Adrenal gland (tissue), 19 donors: ENCODE measurements at places on chromosomes 7 and 10. TPM values are rescaled to one million over a fixed set of nuclear protein-coding genes. Genes with fewer than 3 reads are reported as not detected.

DNA sequence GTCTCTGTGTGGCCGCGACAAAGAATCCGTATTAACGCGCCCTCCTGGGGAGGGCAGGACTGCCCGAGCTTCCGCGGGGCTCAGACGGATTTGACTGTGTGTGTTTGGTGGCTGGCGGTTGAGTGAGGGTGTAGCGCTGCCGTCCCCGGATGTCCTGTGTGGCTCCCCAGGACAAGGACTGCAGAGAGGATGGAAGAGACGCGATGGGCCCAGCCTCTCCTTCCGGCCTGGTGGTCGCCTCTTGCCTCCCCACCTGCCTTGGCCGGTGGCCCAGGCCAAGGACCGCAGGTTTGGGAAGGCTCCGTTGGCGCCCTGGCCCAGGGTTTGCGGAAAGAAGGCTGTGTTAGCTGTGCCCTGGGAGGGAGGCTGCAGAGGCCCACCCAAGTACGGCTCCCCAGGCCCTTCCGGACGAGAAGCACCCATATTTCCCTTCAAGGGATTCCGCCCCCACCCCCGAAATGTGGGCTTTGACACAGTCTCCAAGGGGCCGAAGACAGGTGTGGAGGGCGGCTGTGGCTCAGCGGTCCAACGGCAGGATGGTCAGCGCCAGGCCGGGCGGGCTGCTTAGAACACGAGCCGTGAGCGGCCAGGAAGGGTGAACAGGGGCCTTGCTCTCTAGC, 2.3 kb downstream of the UNCX start:
- no peak for DNase-seq

DNA sequence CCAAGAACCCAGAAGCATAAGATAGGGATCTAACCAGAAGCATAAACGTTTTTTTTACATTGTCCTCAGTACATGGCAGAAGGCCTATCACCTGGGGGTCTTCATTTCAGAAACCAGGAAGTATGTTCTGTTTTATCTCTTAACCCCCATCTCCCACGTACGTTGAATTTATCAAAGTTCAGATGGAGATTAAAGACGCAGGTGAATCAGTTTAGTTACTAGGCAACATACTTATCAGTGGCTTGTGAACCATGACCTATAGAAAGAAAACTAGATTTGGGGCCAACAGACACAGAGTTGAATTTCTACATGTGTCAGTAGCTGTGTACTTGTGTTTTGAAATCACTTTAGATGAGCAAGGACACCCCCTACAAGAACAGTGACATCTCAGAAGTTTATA, 122.7 kb downstream of the GPR158 start:
- DNase-seq = no peak

The SLC39A12 gene
- 0.20 TPM for total RNA-seq

The HABP2 gene
- not detected for total RNA-seq

DNA sequence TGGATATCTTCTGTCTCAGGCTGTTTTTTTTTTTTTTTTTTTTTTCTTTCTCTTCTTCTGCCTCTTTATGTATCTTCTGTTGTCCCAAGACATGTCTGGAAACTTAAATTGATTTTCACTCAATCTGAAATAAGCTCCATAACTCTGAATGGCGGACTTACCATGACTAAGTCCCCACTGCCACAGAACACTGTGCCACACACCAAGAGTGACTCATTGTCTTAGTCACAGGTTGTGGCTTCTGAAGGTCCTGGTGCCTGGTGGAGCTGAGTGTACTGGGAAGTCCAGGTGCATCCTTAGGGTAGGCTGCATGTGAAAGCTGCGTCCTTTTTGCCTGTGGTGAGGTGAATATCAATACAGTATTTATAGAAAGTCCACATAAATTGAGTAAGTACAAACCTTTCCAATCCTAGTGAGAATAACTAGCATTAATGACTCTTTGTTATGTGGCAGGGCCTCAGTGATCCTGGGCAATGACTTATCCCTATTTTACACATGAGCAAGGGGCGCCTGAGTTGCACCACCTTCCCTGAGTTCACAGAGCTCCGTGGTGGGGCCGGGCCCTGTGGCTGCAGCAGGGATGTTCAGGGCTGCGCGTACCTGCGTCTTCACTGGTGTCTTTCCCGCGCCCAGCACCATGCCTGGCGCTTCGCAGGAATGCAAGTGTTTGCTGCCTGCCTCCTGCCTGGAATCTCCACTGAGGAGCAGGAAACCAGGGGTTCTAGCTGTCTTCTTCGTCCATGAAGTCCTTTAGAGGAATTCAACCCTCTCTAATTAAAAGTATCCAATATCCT, 4.3 kb downstream of the PFKP start:
- DNase-seq = peak; percentile 35

DNA sequence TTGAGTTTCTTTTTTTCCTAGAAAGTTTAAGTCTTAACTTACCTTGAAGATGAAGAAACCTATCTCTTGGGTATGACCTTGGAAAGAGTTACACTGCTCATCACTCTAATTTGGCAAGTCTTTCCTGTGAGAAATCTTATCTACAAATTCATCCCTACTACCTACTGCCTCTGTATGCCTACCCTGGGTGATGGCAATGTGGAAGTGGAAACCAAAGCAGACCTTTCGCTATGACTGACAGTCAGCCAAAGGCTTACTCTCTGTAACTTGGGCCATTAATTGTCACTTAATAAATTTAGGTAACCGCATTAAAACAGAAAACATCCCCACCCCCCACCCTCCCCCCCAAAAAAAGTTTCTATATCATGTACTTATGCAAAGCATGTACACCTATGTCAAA, 103.9 kb downstream of the CNOT4 start:
- DNase-seq = no peak

GRCh38 chr7:101370836-101371235, 8.2 kb downstream of the COL26A1 start:
- DNase-seq = no peak

- DNase-seq = no peak
Measured at GRCh38 chr7:155371884-155372781, 74.5 kb downstream of the INSIG1 start.

The STEAP1 gene
- total RNA-seq = 1.1 TPM

DNA sequence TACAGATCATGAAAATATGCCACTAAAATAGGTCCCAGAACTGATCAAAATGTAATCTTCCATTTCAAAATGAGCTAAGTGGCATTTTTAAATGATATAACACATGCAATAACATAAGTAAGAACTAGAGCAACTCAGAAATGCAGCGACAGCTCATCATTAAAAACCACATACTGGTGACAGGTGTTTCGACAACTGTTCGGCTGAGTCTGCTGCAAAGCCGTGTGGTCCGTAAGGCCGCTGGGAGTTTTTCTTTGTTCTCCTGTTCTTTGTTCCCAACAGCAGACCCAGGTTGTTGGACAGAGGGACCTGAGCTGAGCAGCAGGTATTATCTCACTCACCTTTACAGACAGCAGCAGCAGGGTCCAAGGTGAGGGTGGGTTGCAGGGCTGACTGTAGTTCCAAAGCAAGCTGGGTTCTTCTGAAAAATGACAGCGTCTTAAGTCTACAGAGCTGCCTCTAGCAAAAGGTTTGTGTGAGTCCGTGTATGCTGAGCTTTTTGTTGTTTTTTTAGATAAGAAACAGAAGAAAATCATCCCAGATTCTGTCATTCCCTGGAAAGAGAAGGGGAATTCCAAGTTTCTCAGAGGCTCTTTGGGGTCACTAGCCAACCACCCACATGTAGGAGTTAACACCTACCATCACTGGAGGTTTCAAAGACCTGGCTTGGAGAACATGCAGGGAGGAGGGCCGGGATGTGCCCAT, 45.4 kb upstream of the MACROH2A2 start:
- no peak for DNase-seq

The CDHR1 gene
- total RNA-seq = 0.40 TPM

DNA sequence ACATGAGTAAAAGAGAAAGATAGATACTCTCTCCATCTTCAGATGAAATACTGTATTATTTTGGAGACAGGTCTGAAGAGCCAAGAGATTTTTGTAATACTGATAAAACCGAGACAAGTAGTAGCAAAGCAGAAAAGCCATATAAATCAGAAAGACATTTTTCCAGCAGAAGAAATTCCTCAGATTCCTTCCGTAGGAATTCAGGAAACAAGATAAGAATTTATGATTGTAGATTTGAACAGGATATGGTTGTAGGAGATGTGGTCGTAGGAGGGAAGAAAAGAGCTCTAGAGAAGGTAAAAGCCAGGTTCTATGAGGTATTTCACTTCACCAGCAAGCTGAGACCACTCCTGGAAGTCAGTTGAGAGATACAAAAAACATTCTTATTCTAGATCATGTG, 17.6 kb upstream of the AASS start:
- DNase-seq = no peak
